ENCODE measurements at places on chromosomes 2 and 18. TPM values are rescaled to one million over a fixed set of nuclear protein-coding genes. Genes with fewer than 3 reads are reported as not detected.

DNA sequence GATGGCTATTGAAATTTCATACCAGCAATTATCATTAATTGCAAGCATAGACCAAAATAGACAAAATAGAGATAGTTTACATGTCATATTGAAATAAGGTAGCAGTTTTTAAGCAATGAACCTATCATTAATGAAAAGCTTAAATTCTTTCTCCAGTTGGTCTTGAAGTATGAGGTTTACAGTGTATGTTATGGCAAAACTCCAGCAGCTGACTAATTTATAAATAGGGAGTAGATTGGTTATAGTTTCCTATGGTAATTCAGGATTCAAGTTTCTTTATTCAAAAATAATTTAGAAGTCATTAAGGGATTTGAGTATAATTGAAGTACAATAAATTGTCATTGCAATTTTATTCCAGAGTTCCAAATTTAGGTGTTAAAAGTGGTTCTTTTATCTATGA is 69.6 kb upstream of the COL5A2 start:
- no peak for DNase-seq

Gene ILKAP
- 29.2 TPM for total RNA-seq

DNA sequence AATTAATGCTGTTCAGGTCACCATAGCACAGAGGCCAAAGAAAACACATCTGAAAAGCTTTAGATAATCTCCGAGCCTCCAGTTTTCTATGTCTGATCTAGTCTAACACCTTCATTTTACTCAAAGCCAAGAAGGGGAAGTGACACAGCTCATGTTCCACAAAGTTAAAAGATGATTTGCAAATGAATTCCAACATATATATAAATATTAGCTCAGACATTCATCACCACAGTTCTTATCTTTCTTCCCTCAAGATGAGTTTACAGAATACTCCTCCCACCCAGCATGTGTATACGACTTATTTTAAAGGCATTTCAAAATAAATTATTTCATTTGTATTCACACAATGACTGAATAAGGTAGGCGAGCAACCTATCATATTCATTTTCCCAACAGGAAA is 82.4 kb downstream of the AAK1 start:
- DNase-seq: no peak

DNA sequence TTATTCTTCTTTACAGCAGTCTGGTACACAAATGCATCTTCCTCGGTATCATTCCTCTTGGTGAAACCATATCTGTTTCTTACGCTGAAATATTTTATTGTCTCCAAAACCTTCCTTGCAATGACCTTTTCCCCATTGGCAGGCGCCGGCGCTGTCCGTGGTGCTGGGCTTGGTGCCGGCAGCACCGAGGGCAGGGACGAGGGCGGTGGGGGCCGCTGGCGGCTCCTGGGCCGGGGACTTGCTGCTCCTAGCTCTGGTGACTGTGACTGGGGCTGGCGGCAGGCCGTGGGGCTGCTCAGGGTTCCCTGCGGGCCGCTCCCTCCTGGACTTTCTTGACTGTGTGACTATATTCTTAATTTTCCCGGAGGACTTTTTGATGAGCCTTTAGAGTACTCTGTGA is 72.5 kb downstream of the GPR39 start:
- DNase-seq: no peak

GRCh38 chr2:81087646-81088045 is 783.1 kb upstream of the LRRTM1 start:
- DNase-seq: no peak

- no peak for DNase-seq
Observed at GRCh38 chr2:25955869-25956535, 26.3 kb downstream of the KIF3C start.

- DNase-seq: no peak
Observed at GRCh38 chr2:121473512-121473911, 57.2 kb upstream of the RNU4ATAC start.

Gene GKN2
- total RNA-seq: not detected

- DNase-seq: no peak
Observed at GRCh38 chr18:71327441-71327840, 1038.6 kb downstream of the SOCS6 start.

- no peak for DNase-seq
Observed at GRCh38 chr18:5298156-5298852, 2.8 kb upstream of the ZBTB14 start.

DNA sequence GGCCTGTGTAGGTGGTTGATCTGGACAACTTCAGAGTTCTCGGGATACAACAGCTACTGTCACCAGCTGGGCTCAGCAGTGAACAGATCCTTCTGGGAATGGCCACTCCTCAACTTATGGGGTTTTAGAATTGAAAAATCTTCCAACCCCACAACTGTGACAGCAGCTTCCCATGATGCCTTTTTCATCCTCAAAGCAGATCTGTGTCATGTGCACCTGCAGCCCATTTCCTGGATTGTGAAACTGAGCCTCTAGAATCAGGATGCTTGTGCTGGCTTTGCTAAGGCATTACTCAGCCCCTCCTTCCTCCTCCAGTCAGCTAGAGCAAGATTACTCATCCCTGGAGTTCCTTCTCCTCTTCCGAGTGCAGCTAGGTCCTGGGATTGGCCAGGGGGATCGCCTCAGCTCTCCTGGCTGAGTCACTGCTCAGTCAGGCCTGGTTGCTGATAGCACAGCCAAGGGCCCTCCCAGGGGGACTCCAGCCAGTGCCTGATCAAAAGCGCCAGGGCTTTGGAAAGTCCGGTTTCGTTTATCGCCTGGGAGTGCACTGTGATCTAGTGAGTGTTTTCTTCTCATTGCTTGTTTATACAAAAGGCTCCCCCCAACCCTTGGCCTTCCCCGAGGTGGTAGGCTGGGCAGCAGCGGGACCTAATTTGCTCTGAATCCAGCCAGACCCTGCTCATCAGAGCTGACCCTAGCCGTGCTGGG is 2.4 kb upstream of the LPIN1 start:
- peak; percentile 99 for DNase-seq

- DNase-seq: no peak
Observed at GRCh38 chr2:168705534-168706470, 96.6 kb upstream of the NOSTRIN start.

Gene EML6
- total RNA-seq: not detected

Gene ERFE
- 39.5 TPM for total RNA-seq

GRCh38 chr18:38698088-38698487 is 1132.5 kb upstream of the CELF4 start:
- DNase-seq: no peak

GRCh38 chr18:58386780-58387179 is 242.1 kb downstream of the ALPK2 start:
- no peak for DNase-seq

DNA sequence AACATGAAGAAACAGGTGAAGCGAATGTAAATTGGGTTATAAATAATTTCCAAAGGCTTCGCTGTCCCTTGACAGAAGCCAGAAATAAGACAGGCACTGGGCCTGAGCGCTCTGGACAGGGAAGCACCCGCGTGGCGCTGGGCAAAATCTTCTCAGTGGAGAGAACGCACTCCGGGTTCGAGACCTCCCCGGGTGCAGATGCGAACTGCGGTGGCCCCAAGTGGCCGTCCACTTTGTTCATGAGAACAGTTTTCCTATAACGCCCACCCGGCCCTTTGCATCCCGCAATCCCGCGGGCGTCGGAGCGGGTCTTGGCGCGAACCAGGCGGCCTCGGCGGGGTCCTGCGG is 651 bp upstream of the DPYSL5 start:
- no peak for DNase-seq

Gene PROKR1
- not detected for total RNA-seq

Gene ADD2
- 14.8 TPM for total RNA-seq

Gene CNGA3
- not detected for total RNA-seq

- no peak for DNase-seq
Observed at GRCh38 chr18:46624127-46624526, 32.9 kb downstream of the LOXHD1 start.

- no peak for DNase-seq
Observed at GRCh38 chr2:3481736-3482362, 37.5 kb downstream of the ADI1 start.

DNA sequence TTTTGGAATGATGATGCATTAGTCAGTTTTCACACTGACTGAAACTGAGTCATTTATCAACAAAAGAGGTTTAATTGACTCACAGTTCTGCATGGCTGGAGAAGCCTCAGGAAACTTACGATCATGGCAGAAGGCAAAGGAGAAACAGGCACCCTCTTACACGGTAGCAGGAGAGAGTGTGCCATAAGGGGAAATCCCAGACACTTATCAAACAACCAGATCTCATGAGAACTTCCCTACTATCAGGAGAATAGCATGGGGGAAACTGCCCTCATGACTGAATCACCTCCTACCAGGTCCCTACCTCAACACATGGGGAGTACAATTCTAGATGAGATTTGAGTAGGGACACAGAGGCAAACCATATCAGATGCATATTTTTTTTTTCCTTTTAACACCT is 504.5 kb upstream of the VRK2 start:
- DNase-seq: peak; percentile 40

DNA sequence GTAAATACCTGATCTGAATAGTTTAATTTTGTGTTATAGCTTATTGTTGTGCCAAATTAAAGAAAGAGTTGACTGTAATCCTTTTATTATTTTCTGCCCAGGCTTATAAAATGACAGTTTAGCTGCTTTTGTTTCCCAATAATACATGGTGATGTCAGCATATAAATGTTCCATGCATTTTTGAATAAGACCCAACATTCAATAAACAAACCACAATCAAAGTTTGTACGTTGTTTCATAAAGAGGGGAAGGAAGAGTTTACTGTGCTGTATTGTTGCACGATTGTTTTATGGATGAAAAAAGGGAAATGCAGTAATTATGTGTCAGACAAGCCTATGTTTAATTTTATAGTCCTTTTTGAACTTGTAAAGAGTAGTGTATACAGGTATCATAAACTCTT is 177.2 kb upstream of the SCN7A start:
- DNase-seq: no peak

DNA sequence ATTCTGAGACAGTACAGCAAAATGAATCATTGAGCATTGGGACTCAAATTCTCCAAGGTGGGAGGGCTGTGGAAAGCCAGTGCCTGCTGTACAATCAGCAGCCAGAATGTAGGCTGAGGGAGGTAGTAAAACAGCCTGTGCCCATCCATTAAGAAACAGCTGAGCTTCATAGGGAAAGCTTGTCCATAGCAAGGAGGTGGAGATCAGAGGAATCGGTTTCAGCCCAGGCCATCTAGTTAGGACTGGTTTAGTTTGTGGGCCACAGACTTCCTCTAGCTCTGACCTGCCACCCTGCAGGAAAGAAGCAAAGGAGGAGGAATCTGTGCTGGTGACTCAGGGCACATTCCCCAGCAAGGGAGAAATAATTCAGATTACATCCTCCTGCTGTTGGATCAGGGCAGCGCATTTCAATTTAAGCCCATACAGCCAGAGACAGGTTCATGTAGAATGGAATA is 333.4 kb downstream of the SETBP1 start:
- DNase-seq: peak; percentile 22

DNA sequence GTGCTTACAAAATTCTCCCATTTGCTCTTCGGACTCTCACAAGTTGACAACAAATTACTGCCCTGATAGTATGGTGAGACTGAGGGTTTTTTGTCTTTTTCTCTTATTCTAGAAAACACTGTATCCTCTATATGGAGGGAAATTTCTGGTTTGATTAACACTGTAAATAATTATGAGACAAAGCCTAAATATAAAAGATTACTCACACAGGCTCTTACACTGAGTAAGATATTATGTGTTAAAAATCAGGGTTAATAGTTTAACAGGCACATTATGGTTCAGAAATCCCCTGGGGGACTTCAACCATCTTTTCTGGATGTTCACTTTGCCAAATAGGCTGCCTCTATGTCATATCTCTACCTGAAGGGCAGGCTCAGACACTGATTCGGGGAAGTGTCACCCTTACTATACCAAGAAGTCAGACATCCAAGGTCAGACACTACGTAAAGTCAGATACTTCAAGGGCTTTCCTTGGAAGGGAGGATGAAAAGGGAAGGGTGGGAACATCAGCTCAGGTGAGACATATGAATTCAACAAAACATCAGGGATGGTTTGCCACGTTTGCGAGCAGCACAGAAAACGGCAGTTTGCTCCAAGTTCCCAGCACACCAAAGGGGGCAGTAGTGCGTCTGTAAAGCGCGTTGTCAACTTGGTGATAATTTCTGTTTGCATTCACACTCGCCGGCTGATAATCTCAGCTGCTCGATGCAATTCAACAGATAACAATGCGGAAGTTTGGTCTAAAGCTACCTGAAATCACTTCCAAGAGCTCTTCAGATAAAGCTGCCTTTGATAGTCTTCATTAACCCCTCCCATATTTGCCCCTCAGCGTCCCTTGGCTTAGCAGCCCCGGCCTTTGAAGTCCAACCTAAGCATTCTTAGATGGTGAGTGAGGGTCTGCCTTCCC is 972 bp upstream of the RASGRP3 start:
- DNase-seq: peak; percentile 64

GRCh38 chr18:63002803-63003445 is 287.6 kb downstream of the PHLPP1 start:
- DNase-seq: no peak

GRCh38 chr2:160110674-160111239 is 48.3 kb upstream of the PLA2R1 start:
- no peak for DNase-seq

Gene PLEKHH2
- 7.5 TPM for total RNA-seq

Gene RGPD3
- 0.03 TPM for total RNA-seq

DNA sequence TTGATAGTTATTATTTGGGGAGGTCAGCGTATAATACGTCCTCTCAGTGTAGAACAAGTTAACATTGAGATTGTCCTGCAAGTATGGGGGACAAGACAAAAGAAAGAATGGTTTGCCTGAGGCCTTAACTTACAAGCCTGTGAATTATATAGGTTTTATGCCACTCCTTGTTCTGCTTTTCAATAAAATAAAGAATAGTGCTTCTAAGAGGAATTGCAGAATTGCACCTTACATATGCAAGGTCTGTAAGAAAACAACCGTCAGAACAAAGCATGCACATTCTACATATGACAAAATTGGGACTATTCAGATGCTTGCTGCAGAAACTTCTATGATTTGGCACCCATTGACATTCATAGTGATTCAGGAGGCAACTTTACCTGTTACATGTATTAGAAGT is 785.0 kb downstream of the NR4A2 start:
- no peak for DNase-seq

GRCh38 chr2:78318275-78318674 is 707.2 kb upstream of the REG3G start:
- DNase-seq: no peak

Gene M1AP
- total RNA-seq: not detected

Gene CYP26B1
- total RNA-seq: 7.6 TPM
